ENCODE measurements at places on chromosomes 7 and 10.

GRCh38 chr10:20746856-20747255 is 150.3 kb downstream of the NEBL start:
- no peak for DNase-seq

GRCh38 chr7:72405418-72405817 is 6.7 kb downstream of the CALN1 start:
- no peak for DNase-seq

- DNase-seq = no peak
Measured at GRCh38 chr7:28346676-28347363, 65.5 kb upstream of the CREB5 start.

- no peak for DNase-seq
Measured at GRCh38 chr7:70710011-70710480, 421.9 kb upstream of the GALNT17 start.

Measured in activated T-cell treated with anti-CD3 and anti-CD28 coated beads for 1 hour (primary cell).